ENCODE measurements at places on chromosomes 5 and 9.

GRCh38 chr9:93114169-93114983 lies 18.4 kb downstream of the CARD19 start:
- DNase-seq, result no peak

DNA sequence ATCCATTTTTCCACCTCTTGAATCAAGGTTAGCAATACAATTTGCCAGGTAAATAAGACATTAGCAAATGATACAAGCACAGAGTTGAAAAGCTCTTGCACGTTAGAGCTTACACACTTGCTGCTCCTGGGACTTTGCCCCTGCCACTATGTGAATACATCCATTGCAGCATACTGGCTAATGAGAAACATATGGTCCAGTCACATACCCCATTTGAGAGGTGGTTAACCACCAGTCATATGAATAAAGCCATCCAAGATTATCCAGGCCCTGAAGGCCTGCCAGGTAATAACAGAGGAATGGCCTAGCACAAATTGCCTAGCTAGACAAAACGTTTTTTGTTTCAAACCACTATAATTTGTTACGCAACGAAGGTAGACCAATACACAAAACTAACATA lies 45.8 kb upstream of the FTMT start:
- DNase-seq, result no peak

- DNase-seq, result no peak
Measured at GRCh38 chr5:20276061-20276958, 288.3 kb upstream of the CDH18 start.

GRCh38 chr9:31799953-31800609 lies 584.4 kb upstream of the ACO1 start:
- DNase-seq, result no peak

DNA sequence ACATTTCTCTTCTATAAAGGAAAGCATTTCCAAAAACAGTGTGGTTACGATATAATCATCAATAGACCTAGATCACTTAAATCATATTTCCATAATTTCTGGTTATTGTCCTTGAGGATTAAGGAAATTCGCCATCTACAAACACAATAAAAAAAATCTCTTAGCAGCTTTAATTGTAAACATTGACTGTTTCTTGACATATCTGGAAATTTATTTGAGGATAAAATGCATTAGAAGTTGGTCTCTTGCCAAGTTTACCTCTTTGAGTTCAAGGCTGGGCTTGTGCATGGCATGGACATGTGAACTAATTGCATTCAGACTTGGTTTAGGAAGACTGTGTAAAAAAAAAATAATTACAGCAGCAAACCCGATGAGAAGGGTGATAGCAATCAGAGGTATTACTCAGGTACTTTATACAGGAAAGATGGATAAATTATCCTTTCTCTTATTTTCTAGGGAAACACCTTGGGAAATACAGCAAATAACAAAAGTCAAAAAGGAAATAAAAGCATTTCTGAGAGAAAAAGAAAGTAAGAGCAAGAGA lies 237.9 kb downstream of the SLF1 start:
- no peak for DNase-seq

DNA sequence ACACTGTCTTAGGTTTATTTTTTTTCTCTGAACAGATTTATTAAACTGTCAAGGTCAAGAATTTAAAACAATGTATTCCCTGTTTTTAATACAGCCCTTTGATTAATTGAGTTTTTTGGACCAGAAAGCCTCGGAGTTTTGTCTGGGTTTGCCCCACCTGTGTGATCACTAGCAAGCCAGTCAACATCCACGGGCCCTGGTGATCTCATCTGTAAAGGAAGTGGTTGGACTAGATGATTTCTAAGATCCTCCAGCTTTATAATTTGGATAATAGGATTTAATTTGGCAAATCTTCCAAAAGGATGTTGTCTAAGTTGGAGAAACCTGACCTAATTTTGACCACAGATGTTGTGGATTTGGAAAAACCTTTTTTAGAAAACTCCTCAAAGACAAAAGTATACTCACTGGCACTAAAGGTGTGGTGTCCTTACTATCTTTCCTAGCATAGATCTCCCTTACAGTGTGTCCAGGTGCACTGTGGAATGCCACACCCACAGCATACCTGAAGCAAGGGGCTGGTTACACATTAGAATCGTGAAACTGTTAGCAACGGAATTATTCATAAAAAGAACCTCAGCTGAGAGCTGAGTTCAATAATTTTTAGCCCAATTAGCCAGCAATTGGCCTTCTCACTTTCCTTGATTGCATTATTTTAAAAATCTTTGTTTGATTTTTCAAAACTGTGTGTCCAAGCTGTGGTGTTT lies 195.6 kb upstream of the ELL2 start:
- DNase-seq, result no peak

DNA sequence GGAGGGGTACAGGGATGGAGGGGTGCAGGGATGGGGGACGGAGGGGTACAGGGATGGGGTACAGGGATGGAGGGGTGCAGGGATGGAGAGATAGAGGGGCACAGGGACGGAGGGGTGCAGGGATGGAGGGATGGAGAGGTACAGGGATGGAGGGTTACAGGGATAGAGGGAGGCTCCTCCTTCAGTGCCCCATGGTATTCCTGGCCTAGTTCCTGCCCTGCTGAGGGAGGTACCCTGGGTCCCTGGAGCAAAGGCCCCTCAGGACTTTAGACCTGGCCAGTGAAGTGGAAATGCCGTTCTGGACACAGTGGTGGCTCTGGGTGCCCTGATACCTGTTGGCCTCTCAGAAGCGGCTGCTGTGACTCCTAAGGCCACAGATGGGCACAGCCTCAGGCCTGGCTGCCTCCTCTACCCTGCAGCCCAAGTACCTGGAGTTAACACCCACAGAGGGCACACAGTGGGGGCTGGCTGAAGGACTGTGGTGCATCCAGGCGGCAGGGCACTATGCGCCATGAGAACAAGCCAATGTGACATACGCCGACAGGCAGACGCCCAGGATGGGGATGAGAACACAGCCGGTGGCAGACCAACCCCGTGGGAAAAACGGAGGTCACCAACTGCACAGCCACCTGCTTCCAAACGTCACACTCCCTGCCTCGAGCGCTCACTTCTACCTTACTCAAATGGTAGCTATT lies 8.4 kb downstream of the PTGES2 start:
- DNase-seq, result no peak

- no peak for DNase-seq
Measured at GRCh38 chr9:78468231-78468630, 171.3 kb downstream of the PSAT1 start.

All from anterior cingulate cortex (tissue), 58 donors.